ENCODE measurements at places on chromosomes 11 and 22.

DNA sequence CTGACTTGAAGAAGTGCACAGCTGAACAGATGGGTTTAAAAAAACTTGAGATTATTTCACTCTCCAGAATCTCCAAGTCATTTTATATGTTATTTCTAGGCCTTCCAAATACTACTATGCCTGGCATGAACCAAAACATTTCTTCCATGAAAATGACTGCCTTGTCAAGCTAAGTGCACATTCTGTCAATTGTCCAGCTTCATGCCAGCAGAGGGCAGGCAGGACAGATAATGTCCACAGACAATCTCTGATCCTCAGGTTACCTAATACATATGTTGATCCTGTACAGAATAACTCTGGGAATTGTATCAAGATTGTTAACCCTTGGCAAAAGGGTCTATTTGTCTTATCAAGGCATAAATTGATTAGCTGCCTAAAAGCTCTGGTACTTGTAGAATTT, 229.5 kb downstream of the AASDHPPT start:
- DNase-seq, result no peak
- no peaks in the 10 kb centered on the region for H3K36me3 ChIP-seq
- H3K4me3 ChIP-seq, result no peak overlapping the region
- H3K27me3 ChIP-seq, result no peaks in the 10 kb centered on the region

GRCh38 chr11:110147962-110148709, 54.9 kb downstream of the ZC3H12C start:
- H3K27me3 ChIP-seq, result peaks cover 11% of the 10 kb centered on the region
- no peak for DNase-seq
- no peak overlapping the region for H3K27ac ChIP-seq
- H3K36me3 ChIP-seq, result no peaks in the 10 kb centered on the region
- peaks cover 5% of the 10 kb centered on the region for H3K4me1 ChIP-seq
- H3K4me3 ChIP-seq, result no peak overlapping the region

- peak; percentile 31 for DNase-seq
- peaks cover 30% of the 10 kb centered on the region for H3K27me3 ChIP-seq
- no peak overlapping the region for H3K4me3 ChIP-seq
- no peak overlapping the region for H3K27ac ChIP-seq
- H3K4me1 ChIP-seq, result peaks cover 18% of the 10 kb centered on the region
Measured at GRCh38 chr22:22884888-22885840, 2.5 kb upstream of the IGLL5 start.

GRCh38 chr11:34680918-34681586, 60.2 kb downstream of the EHF start:
- peaks cover 6% of the 10 kb centered on the region for H3K4me1 ChIP-seq
- no peak overlapping the region for H3K4me3 ChIP-seq
- no peaks in the 10 kb centered on the region for H3K36me3 ChIP-seq
- no peak overlapping the region for H3K27ac ChIP-seq

- H3K27me3 ChIP-seq, result no peaks in the 10 kb centered on the region
- H3K36me3 ChIP-seq, result peaks cover 63% of the 10 kb centered on the region
- H3K27ac ChIP-seq, result no peak overlapping the region
- no peak for DNase-seq
Measured at GRCh38 chr22:20405291-20405930, 11.5 kb downstream of the ZNF74 start.

DNA sequence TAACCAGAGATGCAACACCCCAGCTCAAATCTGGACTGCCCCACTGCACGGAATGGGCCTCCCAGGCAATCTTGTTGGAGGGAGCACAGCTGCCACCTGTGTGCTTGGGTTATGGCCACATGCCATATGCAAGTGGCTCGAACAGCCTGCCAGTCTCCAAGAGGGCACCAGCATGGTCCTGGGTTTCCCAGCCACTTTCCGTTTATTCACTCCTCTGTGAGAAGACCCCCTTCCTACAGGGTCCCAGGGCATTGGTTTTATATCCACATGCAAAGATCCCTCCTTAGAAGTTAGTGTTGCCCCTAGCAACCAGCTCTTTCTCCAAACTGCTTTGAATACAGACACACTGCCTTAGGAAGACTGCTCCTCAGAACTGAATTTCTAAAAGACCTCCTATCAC, 487.8 kb downstream of the BUD13 start:
- peaks cover 6% of the 10 kb centered on the region for H3K27me3 ChIP-seq
- no peak overlapping the region for H3K4me3 ChIP-seq
- no peaks in the 10 kb centered on the region for H3K4me1 ChIP-seq
- no peak for DNase-seq

- no peak overlapping the region for H3K4me3 ChIP-seq
- no peak overlapping the region for H3K27ac ChIP-seq
- H3K36me3 ChIP-seq, result peaks cover 16% of the 10 kb centered on the region
- no peak for DNase-seq
- no peaks in the 10 kb centered on the region for H3K27me3 ChIP-seq
- no peaks in the 10 kb centered on the region for H3K4me1 ChIP-seq
Measured at GRCh38 chr11:125554038-125554437, 15.2 kb upstream of the EI24 start.

DNA sequence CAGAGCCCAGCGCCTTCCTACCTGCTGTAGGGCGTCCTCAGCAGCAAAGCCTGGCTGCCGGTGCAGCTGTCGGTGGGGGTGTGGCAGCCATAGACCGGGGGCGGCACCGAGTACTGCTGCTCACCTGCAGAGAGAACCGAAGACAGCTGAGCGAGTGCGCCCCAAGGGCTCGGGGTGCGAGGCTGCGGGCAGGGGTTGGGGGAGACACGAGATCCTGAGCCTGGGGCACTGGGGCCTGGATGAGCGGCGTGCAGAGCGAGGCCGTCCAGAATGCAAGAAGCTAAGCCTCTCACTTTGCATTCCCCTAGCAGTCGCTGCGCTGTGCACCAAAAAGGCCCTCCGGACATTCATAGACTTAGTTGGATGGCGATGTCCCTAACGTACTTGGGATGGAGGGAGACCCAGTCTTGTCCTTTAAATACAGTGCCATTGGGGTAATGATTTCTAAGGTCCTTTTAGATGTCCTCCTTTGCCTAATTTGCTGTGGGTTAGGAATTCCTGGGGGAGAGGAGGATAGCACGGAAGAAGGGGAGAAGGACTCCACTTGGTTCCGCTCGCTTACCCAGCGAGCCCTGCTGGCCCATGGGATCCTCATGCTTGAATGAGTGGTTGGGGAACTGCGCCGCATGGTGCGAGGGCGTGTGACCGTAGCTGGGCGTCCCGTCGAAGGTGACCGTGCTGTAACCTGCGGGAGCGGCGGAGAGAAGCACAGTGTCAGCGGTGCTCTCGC, 7.2 kb downstream of the WT1 start:
- H3K4me3 ChIP-seq, result no peak overlapping the region
- H3K27ac ChIP-seq, result no peak overlapping the region
- H3K36me3 ChIP-seq, result no peaks in the 10 kb centered on the region

- no peaks in the 10 kb centered on the region for H3K4me1 ChIP-seq
- no peak overlapping the region for H3K4me3 ChIP-seq
- no peak overlapping the region for H3K27ac ChIP-seq
- H3K27me3 ChIP-seq, result peaks cover 3% of the 10 kb centered on the region
- DNase-seq, result no peak
- H3K36me3 ChIP-seq, result no peaks in the 10 kb centered on the region
Measured at GRCh38 chr11:46900091-46900746, 18.1 kb downstream of the LRP4 start.

- no peak overlapping the region for H3K27ac ChIP-seq
- no peaks in the 10 kb centered on the region for H3K4me1 ChIP-seq
- no peaks in the 10 kb centered on the region for H3K36me3 ChIP-seq
- peaks cover 39% of the 10 kb centered on the region for H3K27me3 ChIP-seq
- no peak for DNase-seq
- no peak overlapping the region for H3K4me3 ChIP-seq
Measured at GRCh38 chr22:47251911-47252310, 489.5 kb downstream of the TBC1D22A start.

GRCh38 chr22:45162531-45162930, 1.2 kb upstream of the NUP50 start:
- no peaks in the 10 kb centered on the region for H3K27me3 ChIP-seq
- peaks cover 53% of the 10 kb centered on the region for H3K4me1 ChIP-seq
- peak overlapping the region; percentile 97 for H3K4me3 ChIP-seq
- peaks cover 69% of the 10 kb centered on the region for H3K36me3 ChIP-seq
- peak overlapping the region; percentile 96 for H3K27ac ChIP-seq

DNA sequence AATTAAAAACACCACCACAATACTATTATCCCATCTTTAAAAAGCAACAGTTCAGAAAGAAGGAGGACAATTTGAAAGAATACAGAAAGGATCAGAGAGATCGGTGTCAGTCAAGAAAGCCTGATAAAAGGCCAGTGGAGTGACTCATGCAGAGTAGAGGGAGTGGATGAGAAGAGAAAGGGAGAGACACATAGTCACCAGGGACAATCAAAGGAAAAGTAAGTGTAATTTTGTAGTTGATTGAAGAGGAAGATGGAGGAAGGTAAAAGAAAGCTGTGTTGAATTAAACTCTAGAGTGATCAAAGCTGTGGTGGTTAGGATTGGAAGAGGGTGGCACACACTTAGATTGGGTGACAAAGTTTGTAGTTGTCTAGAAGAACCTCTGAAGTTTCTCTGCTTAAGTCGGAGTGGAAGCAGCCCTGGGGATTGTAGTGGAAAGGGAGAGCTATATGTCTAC, 14.1 kb downstream of the SPECC1L start:
- peaks cover 66% of the 10 kb centered on the region for H3K4me1 ChIP-seq
- H3K27ac ChIP-seq, result peak overlapping the region; percentile 92
- no peaks in the 10 kb centered on the region for H3K27me3 ChIP-seq
- no peak for DNase-seq

DNA sequence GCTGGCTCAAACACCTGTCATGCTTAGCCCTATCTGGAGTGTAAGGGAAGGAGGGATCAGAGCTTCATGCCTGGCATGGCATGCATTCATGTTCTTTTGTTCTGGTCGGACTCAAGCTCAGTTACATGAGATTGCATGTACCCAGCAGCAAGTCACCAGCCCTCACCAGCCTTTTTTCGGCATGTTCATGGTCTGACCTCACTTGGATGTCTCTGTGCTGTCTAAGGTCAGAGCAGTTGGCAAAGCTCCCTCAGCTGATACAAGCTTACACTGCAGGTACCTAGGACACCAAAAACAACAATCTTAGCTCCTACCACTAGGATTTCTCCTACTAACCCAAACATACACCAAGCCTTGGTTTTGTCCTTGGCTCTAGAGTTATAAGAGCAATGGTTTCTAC, 152.6 kb downstream of the BARX2 start:
- H3K27me3 ChIP-seq, result no peaks in the 10 kb centered on the region
- no peaks in the 10 kb centered on the region for H3K4me1 ChIP-seq
- no peaks in the 10 kb centered on the region for H3K36me3 ChIP-seq

DNA sequence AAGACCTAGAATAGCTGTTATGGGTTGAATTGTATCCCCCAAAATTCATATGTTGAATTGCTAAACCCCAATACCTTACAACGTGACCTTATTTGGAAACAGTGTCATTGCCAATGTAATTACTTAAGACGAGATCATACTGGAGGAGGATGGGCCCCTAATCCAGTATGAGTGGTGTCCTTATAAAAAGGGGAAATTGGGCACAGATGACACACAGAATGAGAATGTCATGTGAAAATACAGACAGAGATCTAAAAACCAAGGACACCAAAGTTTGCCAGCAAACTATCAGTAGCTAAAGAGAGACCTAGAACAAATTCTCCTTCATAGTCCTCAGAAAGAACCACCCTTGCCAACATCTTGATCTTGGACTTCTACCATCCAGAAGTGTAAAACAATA, 127.7 kb downstream of the ATXN10 start:
- H3K4me3 ChIP-seq, result no peak overlapping the region
- H3K4me1 ChIP-seq, result no peaks in the 10 kb centered on the region
- peaks cover 84% of the 10 kb centered on the region for H3K36me3 ChIP-seq
- H3K27me3 ChIP-seq, result no peaks in the 10 kb centered on the region
- no peak for DNase-seq

GRCh38 chr22:23796461-23796860, 9.7 kb downstream of the SMARCB1 start:
- DNase-seq, result no peak

DNA sequence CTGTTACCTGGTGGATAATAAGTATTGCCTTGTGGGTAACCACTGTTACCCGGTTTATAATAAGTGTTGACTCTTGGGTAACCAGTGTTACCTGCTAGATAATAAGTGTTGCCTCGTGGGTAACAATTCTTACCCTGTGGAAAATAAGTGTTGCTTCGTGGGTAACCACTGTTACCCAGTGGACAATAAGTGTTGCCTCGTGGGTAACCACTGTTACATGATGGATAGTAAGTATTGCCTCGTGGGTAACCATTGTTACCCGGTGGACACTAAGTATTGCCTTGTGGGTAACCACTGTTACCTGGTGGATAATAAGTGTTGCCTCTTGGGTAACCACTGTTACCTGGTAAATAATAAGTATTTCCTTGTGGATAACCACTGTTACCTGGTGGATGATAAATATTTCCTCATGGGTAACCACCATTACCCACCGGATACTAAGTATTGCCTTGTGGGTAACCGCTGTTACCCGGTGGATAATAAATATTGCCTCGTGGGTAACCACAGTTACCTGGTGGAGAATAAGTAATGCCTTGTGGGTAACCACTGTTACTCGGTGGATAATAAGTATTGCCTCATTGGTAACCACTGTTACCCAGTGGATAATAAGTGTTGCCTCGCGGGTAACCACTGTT, 8.7 kb upstream of the NXPE4 start:
- no peaks in the 10 kb centered on the region for H3K27me3 ChIP-seq
- H3K4me1 ChIP-seq, result no peaks in the 10 kb centered on the region
- no peak for DNase-seq
- H3K27ac ChIP-seq, result no peak overlapping the region
- H3K36me3 ChIP-seq, result no peaks in the 10 kb centered on the region

- no peak overlapping the region for H3K27ac ChIP-seq
- H3K4me3 ChIP-seq, result no peak overlapping the region
- no peaks in the 10 kb centered on the region for H3K36me3 ChIP-seq
- H3K4me1 ChIP-seq, result no peaks in the 10 kb centered on the region
Measured at GRCh38 chr11:127037596-127037995, 37.0 kb upstream of the KIRREL3 start.

- DNase-seq, result no peak
- no peak overlapping the region for H3K4me3 ChIP-seq
- H3K36me3 ChIP-seq, result no peaks in the 10 kb centered on the region
- H3K4me1 ChIP-seq, result peaks cover 6% of the 10 kb centered on the region
Measured at GRCh38 chr22:33022231-33022630, 36.0 kb downstream of the SYN3 start.

DNA sequence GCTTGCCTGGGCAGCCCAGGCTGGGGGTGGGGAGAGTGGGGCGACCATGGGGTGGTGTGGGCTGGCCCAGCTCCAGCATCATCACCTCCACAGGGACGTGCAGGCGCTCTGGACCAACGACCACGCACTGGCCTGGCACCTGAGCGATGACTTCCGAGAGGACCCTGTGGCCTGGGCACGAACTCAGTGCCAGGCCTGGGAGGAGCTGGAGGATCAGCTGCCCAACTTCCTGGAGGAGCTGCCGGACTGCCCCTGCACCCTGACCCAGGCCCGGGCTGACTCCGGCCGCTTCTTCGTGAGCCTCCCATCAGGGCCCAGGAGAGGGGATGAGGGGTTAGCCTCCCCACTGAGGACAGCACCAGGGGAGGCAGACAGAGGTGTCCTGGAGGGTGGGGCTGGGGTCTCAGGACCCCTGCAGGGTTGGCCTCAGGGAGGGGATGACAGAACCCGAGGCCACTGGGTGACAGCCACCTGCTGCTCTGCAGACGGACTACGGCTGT, 3.8 kb downstream of the SUSD2 start:
- H3K4me3 ChIP-seq, result no peak overlapping the region
- H3K36me3 ChIP-seq, result peaks cover 14% of the 10 kb centered on the region
- no peaks in the 10 kb centered on the region for H3K4me1 ChIP-seq
- DNase-seq, result no peak

- DNase-seq, result peak; percentile 14
- H3K4me1 ChIP-seq, result no peaks in the 10 kb centered on the region
- H3K27ac ChIP-seq, result no peak overlapping the region
Measured at GRCh38 chr11:2665526-2666400, 34.0 kb downstream of the KCNQ1OT1 start.

- no peaks in the 10 kb centered on the region for H3K36me3 ChIP-seq
- no peak overlapping the region for H3K4me3 ChIP-seq
- no peak for DNase-seq
Measured at GRCh38 chr11:125990244-125990643, 44.4 kb downstream of the VSIG10L2 start.

Data from activated T-cell treated with anti-CD3 and anti-CD28 coated beads, Interleukin-2, amount 50 U/mL, for 24 hours (primary cell).